ENCODE measurements at places on chromosomes 4 and X.

DNA sequence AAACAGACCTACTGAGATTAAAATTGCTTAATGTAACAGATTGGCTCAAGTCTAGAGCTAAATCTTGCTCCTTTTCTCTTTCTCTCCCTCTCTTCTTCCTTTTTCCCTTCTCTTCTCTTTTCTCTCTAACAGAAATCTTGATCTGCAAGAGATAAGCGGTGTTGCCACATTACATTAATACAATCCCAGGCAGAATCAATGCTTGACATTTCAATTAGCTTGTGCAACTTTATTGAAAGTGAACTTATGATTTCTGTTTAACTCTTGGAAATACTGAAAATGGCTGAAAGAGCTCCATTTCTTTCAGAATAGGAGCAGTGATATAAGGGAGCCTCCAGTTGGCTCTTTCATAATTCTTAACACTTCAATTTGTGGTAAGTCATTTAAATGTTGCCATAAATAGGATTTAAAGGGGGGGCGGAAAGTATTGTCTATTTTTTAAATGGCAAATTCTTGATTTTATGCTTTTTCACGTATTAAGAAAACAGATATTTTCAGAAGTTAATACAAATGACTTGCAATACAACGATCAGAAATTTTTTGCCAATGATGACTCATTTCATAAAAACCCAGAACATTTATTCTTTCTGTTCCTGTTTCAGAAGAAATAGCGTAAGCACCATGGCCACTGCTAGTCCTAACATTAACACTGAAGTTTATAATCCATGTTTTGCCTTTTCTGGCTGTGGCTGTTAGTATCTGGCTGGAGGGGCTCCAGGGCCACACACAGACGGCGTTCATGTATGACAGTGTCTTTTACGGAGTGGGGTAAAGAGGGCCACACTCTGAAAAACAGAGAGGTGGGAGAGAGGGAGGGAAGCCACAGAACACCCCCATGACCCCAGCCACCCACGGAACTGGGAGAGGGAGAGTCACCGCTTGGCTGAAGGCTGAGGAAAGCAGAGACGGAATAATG, 115.7 kb upstream of the FAT1 start:
- peak; percentile 73 for DNase-seq

DNA sequence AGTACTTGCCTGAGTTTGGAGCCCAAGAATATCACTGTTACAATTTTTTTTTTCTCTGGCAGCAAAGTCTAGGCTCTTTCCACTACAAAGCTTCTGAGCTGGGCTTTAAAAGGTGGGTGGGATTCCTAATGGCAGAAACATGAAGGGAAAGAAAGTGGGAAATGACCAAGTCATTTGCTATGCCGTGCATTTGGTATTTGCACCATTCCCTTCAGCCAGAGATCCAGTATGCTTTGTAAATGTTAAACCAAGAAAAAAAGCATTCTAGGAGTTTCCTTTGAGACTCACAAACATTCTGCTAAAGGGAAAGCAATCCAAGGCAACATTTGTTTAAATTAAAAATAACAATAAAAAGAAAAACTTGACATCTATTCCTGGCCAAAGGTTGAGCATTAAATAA, 451.2 kb downstream of the RAB28 start:
- no peak for DNase-seq

DNA sequence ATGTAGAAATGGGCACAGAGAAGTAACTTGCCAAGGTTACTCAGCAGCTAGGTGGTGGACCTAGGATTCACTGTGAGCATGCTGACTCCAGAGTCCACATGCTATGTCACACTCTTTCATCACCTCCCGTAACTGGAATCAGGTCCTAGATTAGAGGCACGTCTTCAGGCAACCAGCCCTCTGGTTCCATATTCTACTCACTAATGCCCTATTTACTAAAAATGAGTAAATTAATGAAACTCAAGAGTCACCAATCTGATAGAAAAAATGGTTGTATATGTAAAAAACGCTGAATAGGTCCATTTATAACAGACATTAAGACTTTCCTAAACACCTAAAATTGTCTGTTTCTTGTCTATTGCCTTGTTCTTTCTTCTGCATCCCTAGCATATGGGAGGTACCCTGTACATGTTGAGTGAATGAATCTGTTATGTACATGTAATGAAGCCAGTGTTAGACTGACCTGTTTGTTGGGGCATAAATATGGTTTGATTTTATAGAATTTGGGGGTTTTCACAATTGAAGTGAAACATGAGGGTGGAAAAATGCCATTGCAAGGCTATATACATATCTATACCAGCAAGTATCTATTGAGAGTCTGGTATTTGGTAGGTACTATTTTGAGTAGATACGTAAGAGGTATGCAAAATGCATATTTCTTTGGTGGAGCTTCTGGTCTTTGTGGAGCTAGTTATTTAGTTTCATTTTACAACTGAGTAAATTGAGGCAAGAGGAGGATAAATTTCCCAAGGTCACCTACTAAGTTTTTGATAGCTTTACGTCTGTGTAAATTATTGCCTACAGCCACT, 7.5 kb upstream of the RUFY3 start:
- DNase-seq = peak; percentile 48

- DNase-seq = no peak
Measured at GRCh38 chr4:115028682-115029410, 84.6 kb downstream of the NDST4 start.

DNA sequence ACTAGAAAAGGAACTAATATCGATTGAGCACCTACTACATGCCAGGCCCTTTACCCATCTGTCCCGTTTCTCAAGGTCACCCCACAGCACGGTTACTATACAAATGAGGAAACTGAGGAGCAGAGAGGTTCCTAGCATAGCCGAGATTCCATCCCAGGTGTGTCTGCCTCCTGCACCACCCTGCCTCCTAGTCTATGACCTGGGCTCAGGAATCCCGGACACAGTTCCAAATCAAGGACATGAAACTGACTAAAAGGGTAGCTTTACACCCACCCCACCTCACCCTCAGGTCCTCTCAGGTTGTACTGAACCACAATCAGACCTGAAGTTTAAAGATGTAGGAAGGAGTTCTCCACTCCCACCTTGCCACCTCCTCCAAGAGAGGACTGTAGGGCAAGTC, 55.6 kb downstream of the APBB2 start:
- DNase-seq = no peak

- no peak for DNase-seq
Measured at GRCh38 chr4:1151541-1151940, 20.8 kb downstream of the SPON2 start.

DNA sequence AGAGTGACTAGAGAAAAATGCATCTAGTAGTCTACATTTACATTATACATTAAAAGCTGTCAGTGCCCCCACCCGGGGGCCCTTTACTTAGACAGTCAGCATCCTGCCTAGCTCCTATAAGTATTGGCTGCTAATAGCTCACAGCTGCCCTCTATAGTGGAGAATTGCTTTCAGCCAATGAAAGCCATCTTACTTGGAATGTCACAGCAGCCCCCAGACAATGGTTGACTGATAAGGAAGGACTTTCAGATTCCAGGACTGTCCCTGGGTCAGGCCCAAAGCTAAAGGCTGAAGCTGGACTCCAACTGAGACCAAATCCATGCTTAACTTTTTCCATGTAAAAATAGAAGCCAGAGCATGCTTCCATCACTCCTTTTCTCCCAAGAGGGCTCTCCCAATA, 196.9 kb downstream of the ANKRD50 start:
- DNase-seq = no peak

GRCh38 chrX:109585488-109585887, 39.5 kb downstream of the KCNE5 start:
- no peak for DNase-seq

DNA sequence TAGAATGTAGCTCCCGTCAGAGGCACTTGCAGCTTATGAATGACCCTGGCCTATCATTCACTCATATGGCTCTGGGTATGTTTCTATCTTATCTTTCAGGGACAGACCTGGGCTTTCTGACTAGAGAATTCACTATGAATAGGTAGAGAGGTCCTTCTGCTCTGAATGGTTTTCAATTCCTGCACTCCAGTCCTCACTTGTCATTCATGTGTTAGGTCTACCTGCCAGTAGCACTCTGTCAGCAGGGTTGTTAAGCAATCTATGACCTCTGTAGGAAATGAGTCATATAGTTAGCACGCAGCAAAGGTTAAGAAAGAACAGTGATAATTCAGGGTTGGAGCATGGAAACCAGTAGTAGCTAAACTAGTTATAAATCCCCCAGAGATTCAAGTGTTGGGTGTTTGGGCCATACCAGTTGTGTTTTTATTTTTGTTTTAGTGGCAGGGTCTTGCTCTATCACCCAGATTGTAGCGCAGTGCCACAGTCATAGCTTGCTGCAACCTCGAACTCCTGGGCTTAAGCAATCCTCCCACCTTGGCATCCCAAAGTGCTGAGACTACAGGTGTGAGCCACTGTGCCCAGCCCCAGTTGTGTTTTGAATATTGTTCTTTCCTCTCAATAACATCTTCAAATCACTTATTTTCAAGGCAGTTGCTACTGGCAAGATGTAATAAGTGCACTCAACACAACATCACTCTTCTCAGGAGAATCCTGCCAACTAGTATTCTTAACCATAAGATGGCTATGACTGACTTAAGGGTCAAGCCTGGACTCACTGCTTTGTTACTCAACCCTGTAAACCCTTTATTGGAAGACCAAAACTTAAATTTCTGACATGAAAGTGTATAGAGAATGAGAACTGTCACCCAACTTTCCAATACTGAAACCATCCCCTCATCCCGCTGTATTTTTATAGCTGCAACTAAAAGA, 25.1 kb downstream of the ARL13A start:
- DNase-seq = peak; percentile 39

GRCh38 chr4:2044542-2045517, 14.3 kb upstream of the NAT8L start:
- no peak for DNase-seq

GRCh38 chr4:6687947-6688878, 5.5 kb upstream of the S100P start:
- DNase-seq = no peak

- DNase-seq = no peak
Measured at GRCh38 chrX:330726-331150, 12.1 kb upstream of the GTPBP6 start.

DNA sequence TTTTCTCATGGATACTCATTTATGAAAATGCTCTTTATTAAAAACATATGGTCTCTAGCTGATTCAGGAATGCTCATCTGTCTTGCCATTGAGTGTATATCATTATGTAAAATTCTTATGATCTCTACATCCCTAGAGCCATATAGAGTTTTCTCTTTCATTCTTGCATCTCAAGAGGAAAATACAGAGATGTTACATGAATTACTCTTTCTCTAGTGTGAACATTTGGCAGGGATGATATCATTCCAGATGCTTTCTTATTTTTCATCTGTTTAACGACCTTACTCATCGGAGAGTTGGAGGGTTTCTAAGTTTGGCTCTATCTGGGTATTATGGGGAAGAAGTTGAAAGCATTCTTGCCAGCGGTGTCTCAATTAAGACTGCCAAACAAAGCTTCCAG, 202.9 kb upstream of the SLC7A11 start:
- no peak for DNase-seq

DNA sequence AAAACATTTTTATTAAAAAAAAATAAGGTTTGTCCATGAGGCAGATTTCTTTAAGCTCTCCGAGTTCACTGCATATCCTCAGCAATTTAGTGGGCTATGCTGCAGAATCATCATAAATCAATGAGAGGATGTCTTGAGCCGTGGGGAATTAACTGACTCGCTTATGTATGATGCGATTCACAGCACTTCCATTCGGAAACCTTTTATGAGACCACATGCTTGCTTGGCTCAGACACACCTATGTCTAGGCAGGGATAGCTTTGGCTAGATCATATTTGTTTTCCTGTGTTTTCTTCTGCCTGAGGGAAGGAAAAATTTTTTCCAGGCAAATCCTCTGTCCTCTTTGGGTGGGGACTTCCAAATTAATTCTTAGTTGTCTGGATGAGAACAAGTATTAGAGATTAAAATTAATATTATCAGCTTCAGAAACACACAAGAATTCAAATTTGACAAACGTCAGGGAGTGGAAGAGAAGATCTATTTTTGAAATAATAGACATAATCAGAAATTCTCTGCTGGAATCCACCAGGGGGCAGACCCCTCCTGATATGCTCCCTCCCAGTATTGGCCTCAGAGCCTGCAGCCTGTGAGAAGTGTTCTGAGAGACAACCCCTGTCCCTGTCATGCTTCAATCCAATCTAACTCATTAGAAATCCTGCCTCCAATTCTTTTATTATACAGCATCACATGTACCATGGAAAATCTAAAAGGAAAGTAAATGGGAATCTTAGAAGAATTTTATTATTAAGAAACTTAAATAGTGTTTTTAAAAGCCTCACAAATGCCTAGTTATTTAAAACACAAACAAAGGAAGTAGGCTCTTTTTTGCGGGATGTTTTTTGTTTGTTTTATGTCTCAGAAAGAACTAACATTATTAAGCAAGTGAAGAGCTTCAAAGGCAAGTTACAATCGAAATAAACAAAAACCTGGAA, 345.1 kb upstream of the TACR3 start:
- DNase-seq = peak; percentile 27

GRCh38 chrX:34300871-34301270, 168.8 kb upstream of the FAM47A start:
- DNase-seq = peak; percentile 11

GRCh38 chr4:183183906-183184535, 85.0 kb downstream of the WWC2 start:
- no peak for DNase-seq

- no peak for DNase-seq
Measured at GRCh38 chr4:148445071-148445859, 3.1 kb upstream of the NR3C2 start.

- DNase-seq = no peak
Measured at GRCh38 chrX:2954541-2954940, 25.4 kb upstream of the ARSD start.

GRCh38 chr4:68465058-68465457, 17.8 kb downstream of the TMPRSS11E start:
- DNase-seq = no peak

DNA sequence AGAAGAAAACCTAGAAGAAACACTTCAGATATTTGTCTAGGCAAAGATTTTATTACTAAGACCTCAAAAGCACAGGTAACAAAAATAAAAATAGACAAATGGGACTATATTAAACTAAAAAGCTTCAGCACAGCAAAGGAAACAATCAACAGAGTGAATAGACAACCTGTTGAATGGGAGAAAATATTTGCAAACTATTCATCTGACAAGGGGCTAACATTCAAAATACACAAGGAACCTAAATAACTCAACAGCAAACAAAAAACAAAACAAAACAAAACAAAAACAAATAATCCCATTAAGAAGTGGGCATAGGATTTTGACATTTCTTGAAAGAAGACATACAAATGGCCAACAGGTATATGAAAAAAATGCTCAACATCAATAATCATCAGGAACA, 192.7 kb upstream of the ZCCHC13 start:
- no peak for DNase-seq

- no peak for DNase-seq
Measured at GRCh38 chr4:61293707-61294400, 93.7 kb downstream of the ADGRL3 start.

DNA sequence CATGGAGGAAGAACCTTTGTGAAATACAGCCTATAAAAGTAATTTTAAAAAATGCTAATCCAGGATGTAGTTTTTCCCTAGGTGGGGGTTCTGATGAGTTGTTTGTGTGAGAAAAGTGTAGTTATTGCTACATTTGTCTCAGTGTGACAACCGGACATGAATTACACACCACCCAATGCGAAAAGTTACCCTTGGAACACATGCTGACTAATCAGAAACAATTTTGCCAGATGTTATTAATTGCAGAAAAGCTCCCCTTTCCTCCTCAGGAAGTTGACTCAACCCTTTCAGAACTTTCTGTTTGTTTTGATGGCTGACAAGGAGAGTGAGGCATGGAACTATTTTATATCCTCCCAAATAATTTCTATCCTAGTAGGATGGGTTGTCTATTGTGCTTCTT, 38.1 kb upstream of the EDA2R start:
- no peak for DNase-seq

Data from ACHN (cell line).